ENCODE measurements at places on chromosomes 12 and 14.

DNA sequence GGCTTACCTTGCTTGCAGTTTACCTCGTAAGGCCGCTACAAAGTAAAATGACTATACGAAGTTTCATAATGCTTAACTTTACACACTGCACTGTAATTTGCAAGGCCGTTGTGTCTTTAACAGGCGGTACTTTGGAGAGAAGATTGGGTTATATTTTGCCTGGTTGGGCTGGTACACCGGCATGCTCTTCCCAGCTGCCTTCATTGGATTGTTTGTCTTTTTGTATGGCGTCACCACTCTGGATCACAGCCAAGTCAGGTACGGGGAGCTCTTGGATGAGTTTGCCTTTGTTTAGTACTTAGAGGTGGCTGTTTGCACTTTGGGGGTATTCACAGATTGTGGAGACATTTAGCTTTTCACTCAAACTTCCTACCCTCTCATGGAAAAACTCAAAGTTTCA lies 167.8 kb downstream of the SLC5A8 start:
- DNase-seq = no peak

GRCh38 chr12:24522736-24523135 lies 426.2 kb downstream of the BCAT1 start:
- no peak for DNase-seq

DNA sequence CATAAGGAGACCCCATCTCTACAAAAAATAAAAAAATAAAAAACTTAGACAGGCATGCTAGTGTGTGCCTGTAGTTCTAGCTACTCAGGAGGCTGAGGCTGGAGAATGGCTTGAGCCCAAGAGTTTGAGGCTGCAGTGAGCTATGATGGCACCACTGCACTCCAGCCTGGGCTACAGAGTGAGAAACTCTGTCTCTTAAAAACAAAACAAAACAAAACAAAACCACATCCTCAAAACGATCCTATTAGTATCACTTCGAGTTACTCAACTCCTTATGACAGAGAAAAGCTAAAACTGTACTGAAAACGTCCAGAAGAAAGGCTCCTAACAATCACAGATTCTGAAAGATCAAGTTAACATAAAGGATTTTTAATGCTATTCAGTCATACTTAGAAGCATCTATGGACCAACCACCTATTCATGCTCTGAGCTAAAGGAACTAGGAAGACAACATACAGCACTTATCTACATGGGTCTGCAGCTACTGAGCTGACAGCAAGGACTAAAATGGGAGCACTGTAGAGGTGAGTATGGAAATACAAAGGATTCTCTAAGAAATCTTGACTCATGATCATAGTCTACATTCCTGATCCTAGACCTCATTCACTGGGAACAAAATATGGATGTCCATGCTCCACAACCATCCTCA lies 75.3 kb upstream of the DUSP6 start:
- DNase-seq = no peak

DNA sequence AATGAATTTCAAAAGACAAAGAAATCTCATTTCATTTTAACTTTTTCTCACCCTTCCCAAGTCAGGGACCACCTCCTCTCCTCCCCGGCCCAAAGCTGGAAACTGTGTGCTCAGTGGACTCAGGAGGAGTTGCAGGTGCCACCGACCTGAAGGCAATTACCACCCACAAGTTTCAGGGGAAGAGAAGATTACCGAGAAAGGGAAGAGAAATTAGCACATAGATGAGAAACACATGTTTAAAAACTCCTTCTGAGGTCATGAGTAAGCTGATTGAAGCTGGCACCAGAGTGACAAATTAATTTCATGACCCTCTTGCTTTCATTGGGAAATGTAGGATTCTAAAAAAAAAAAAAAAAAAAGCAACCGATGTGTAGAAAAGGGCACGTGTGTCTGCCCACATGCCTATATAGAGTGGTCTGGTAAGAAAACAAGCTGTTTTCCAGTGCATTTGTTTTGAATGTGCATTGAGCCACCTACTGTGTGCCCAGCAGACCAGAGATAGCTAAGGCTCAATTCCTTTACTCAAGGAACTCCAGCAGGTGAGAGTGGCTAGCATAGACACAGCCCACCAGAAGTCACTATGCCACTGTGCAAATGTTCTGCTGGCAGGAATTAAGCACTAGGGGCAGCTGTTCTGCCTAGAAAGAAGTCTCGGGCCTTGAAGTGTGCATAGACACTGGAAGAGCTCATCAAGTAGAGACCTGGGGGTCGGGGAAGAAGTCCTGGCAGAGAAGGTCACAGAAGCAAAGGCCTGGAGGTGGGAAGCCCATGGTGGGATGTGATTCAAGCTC lies 30.5 kb downstream of the DPF3 start:
- DNase-seq = no peak

DNA sequence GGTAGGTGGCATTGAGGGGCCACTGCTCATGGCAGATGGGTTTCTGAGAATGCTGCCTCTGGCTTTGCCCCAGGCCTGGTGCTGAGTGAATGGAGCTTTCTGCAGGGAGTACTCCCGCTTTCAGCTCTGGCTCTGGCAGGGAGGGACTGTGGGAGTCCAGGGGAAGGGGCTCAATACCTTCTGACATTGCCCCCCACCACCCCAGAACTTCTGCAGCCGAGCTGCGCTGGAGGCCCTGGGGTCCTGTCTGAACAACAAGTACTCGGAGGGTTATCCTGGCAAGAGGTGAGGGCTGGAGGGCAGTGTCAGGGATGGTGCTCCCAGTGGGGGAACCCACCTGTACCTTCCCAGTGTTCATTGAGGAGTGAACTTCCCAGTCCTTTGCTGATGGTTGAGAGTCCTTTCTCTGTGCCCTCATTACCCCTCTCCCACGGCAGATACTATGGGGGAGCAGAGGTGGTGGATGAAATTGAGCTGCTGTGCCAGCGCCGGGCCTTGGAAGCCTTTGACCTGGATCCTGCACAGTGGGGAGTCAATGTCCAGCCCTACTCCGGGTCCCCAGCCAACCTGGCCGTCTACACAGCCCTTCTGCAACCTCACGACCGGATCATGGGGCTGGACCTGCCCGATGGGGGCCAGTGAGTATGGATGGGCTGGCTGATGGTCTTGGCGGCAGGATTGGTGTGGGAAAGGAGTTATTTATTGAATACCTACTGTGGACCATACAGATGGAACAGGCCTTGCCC lies 1.9 kb downstream of the SHMT2 start:
- no peak for DNase-seq

- DNase-seq = peak; percentile 61
These were observed 130.0 kb upstream of the ARHGAP5 start for GRCh38 chr14:31947076-31947475.

DNA sequence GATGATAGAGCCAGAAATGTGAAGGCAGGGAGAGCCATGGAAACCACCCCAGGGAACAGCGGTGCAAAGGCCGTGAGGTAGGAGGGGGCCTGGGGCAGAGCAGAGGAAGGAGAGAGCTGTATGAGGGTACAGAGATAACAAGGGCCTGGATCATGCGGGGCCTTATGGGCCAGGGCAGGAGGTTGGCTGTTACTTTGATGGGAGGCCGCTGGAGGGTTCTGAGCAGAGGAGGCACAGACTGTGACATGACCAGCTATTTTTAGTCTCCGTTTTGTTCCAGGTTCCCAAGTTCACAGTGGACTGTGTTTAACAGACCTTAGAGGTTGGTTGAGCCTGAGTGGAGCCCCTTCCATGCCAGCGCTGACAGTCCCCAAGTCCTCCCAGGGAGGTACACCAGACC lies 118.6 kb downstream of the GCH1 start:
- no peak for DNase-seq

DNA sequence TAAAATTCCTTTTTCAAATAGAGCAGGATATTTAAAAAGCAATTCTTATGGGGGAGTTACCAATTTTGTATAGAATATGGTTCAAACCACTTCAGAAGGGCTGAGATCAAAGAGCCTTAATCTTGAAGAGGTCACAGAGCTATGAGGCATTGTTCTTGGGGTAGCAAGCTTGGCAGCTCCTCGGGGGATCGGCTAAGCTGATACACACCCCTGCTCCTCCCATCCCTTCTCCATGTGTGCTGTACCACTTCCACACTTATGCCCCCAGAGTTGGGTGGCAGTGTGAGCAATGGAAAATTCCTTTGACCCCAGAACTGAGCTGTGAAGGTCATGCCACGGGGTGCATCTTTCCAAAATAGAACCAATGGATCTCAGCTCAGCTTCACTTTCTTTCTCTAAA lies 15.0 kb upstream of the TMEM30B start:
- no peak for DNase-seq

DNA sequence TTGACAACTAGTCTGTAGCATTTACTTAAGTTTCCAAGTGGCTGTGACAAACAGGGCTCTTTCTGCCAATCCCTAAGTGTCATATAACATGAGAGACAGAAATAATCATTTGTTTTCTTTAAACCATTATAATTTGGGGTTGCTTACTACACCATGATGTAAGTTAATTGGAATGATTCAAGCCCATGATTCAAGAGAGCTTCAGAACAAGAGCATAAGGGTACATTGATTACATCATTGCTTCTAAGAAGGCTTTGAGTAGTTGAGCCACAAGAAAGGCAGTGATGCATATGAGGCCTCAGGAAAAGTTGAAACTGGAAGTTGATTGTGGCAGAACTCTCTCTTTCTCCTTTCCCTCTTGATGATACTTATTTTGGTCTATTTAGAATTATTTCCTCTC lies 444.0 kb downstream of the CCER1 start:
- DNase-seq = no peak

GRCh38 chr12:2212971-2213869 lies 160.4 kb downstream of the CACNA1C start:
- no peak for DNase-seq

GRCh38 chr12:19695244-19696098 lies 256.2 kb downstream of the AEBP2 start:
- no peak for DNase-seq

DNA sequence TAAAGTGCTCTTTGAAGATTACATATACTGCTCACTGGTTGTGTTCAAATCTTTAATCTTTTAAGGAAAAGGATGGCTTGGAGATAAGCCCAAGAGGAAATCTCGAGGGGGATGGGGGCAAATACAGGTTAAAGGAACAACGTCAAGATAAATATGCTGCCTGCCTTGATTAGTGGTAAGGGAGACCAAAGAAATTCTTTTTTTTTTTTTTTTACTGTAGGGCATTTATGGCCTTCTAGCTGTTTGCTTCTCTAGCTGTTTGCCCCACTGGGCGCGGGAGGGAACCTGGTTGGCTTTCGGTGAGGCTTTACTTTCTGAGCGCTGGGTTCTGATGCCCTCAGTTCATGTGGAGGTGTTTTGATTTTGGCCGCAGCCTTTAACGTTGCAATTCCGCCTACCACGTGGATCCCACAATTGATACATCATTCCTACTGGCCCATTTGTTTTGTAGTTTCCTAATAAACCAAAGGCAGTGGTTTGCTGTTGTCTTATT lies 5.7 kb downstream of the CCND2 start:
- DNase-seq = no peak

DNA sequence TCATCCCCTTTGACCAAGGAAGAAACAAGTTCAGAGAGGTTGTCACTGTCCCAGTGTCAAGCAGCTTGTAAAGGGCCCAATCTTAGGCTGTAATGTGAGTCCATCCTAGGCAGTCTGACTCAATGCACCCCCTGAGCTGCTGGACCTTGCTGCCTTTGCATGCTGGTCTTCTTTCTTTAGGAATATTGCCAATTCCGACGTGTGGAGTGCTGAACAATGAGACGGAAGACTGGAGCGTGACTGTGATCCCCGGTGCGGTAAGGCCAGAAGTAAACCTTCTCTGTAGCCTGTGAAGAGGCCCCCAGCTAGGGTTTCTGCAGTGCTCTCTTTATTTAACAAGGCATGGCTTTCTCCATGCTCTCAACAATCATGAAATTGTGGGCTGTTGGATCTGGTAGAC lies 963 bp downstream of the TCTN2 start:
- no peak for DNase-seq

DNA sequence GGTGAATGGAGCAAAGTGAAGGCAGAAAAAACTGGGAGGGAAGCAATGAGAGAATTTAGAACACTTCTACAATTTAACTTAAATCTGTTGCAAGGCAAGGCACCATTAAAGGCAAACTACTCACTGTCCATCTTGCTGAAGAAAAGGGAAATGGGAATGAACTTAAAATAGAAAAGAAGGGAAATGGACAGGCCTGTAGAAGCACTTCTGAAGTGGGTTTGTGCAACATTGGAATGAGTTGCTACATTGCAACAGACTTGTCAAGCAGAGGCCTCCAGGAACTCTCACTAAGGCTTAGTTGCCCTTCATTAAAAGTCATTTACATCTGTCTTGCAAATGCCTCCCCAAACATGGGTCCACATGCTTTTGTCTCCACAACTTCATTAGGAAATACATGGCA lies 13.7 kb upstream of the OR10AD1 start:
- no peak for DNase-seq

GRCh38 chr12:102917026-102917787 lies at the start of gene PAH:
Gene PAH (minus strand): TSS chr12:102917244. CDS start chr12:102917130, 114 bp downstream.
- DNase-seq = no peak

GRCh38 chr12:90858252-90858651 lies 96.7 kb downstream of the CCER1 start:
- DNase-seq = no peak

DNA sequence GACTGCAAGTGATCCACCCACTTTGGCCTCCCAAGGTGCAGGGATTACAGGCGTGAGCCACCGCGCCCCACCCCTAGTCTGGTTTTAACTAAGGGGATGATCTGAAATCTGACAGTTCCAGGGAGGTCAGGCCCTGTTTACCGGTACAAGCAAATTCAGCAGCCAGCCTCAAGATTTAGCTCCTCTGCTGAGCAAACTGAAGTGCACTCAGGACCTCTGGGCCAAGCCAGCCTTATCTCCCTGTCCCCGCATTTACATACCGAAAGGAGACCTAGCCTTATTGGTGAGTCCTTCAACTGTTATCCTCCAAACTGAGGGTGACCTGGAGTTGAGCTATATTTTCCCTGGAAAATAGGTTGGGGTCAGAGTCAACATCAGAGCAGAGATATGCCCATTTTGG lies 835 bp upstream of the ABHD4 start:
- DNase-seq = no peak

DNA sequence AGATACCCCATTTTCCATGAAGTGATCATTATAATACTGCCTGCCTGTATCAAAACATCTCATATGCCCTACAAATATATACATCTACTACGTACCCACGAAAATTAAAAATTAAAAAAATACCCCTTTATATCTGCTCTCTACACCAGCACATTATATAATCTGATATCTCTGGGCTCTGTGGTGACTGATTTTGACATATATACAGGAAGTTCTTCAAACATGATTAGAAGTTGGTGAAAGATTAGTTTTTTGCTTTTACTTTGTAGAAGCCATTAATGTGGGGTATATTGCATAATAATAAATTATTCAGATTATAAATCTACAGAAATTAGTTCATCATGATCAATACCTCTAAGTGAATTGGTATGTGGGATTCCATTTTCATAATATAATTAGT lies 126.7 kb upstream of the MDM1 start:
- no peak for DNase-seq

All from RWPE1 (cell line).